Activated CD8-positive, alpha-beta memory T cell treated with anti-CD3 and anti-CD28 coated beads for 1 hour (primary cell): ENCODE measurements at places on chromosomes 1 and 21.

DNA sequence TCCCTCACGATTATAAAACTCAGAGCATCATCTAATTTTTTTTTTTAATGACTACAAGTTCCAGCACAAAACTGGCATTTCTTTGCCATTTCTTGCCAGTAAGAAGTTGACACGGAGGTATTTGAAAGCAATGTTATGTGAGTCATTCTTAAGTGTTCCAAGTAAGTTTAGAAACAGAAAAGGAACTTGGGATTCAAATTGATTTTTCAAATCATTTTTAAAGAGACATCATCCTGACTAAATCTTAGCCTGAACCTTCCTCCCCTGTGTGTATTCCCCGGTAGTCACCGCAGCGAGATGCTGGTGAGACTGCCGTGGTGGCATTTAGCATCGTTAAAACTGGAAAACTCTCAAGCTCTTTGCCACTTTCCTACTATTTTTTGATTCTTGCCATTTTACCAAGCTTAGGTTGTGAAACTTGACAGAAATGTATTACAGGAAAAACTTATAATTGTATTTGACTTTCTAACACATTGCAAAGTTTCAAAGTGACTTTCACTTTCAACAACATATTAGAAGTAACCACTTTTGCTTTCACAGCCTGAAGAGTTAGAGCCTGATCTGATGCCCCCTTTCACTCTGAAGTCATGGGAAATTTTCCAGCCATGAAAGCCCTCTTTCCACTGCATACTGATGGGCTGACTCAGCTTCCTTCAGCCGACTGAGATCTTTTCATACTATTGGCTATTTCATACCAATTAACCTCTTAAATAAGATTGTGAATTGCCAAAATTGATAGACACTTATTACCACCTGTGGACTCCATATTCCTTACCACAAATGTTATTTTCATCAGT lies 61.4 kb downstream of the OLFML2B start:
- no peak for DNase-seq

- no peak for DNase-seq
Measured at GRCh38 chr1:108725906-108726305, 13.2 kb downstream of the FNDC7 start.

DNA sequence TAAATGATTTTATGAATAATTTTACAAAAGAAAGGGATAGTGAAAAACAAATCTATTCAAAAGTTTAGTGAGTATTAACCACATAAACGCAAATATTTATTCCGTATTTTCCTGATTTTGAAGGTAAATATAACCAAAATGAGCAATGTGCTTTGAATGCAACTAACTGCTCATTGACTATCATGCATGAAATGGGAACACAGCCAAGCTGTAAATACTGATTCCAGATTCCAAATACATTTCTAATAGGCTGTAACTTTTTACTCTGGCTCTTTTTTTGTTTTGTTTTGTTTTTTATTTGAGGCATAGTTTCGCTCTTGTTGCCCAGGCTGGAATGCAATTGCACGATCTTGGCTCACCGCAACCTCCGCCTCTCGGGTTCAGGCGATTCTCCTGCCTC lies 41.8 kb downstream of the SELENOF start:
- no peak for DNase-seq

DNA sequence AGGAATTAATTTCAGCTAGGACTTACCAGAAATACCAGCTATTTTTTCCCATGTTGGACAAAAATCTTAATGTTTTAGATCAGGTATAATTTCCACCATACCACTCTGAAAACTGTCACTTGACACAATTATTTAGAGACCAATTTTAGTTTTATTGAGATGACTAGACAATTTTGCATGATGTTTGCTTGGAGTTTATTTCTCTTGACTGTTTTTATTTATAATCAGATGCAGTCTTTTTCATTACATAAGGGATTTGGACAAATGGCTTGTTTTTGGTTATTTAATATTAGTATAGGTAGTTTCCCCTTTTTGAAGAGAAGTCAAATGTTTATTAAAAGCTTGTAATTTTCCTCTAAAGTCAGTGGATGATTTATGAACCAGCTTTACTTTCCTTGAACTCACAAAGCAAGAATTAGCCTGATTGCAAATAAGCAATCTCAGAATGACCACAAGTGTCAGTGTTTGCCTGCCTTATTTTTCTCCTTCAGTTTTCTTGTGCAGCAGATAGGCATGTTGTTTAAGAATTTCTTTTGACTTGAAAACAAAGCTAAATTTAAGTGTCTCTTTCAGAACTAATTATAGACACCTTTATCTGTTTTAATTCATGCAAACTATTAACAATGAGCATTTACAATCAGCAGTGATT lies 3.8 kb upstream of the B3GALT2 start:
- DNase-seq, result no peak

DNA sequence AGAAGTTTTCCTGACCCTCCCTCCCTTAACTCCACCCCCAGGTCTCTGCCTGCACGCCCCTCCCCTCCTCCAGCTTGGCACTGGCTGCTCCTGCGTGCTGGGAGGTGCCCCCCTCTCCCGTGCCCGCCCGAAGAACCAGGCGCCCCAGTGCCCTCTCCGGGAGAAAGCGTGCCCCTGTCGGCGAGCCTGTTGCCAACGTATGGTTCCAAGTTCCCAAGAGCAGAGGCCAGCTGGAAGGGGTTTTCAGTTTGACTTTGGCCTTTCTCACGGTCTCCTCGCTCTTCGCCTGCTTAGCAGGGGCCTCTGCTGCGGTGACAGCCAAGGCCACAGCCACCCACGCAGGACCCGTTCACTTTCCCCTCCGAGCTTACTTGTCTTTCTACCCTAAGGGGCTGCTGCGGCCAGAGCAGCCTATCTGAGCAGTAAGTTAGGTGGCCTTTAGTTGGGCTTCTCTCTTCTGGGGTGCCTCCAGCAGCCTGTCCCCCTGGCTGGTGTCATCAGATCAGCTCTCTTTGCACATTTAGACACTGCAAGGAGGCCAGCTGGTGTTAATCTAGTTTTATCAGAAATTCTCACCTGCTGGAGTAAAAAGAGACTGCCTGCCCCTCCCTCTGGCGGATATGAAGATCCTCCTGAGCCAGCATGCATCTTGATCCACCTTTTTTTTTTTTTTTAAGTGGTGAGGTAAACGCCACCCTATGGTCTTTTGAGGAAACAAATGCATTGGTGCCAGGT lies 1.5 kb downstream of the STUM start:
- no peak for DNase-seq

- no peak for DNase-seq
Measured at GRCh38 chr21:46268371-46268770, 17.0 kb downstream of the MCM3AP start.

DNA sequence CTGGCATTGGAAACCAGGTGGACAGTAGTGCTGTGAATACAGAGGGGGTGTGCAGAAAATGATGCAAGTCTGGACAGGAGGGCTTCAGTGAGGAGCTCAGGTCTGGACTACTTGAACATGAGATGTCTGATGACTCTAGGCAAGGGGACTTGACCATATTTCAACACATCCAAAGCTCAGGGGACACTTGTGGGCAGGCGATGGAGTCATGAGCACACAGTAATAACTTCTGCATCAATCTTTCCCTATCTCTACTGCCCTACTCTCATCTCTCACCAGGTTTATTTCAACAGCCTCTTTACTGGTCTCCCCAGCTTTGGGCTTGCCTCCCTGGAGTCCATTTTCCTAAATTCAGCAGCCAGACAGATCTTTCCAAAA lies 21.9 kb downstream of the FMO2 start:
- no peak for DNase-seq

DNA sequence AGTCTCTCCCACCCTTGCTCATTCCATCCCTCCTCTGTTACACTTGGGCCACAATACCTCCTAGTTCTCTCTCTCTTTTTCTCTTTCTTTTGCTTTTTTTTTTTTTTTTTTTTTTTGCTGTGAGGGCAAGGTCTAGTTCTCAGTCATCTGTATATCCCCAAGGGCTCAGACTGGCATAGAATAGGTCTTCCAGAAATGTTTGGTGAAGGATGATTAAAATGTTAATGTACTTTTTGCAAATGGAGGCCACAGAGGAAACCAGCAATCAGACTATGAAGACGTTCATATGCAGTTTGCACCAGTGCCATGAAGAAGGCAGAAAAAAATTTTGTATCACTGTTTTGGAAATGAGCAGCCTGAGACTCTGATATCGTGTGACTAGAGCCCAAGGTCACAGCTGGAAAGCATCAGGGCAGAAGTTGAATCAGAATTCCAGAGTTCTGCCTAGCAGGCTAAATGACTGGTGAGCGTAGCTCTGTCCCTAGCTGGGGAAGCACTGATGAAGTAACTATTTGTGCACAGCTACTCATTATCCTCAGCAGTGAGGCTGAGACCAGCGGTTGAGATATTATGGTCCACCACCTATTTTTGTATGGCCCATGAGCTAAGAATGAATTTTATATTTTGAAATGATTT lies 186.5 kb downstream of the TGFBR3 start:
- DNase-seq, result no peak

DNA sequence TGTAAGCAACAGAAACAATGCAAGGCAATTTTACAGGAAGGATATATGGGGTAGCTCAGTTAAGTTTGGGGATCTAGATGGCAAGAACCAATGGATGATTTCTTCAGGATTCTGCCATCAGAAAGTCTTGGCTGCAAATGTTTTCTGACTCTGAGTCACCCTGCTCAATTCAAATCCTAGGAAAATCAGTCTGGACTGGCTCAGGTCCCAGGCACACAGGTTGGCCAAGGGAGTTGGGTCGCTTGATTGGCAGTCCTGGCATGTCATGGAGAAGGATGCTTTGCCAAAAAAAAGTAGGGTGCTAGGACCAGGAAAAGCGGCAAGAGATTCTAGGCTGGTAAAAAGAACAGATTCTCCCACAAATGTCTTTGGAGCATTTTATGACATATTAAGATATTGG lies 28.9 kb upstream of the S1PR1 start:
- DNase-seq, result no peak

DNA sequence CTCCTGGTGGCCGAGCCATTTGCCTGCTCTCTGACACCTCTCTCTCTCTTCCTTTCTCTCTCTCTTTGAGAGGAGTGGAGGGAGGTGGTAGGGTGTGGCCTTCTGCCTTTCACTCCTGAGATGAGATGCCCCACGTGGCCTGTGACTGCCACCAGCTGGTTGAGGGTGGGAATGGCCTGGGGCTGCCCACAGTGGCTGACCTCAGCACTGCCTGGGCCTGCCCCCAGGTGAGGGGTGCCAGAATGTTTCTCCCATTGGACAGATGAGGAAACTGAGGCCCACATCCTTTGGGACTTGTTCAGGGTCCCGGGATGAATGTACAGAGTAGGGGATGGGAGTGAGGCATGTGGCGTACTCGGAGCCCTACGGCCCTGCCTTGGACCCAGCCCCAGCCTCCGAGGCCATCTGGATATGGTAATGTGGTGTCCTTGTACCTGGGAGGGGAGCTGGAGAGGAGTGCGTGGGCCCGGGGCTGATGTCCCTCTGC lies 12.7 kb upstream of the C1orf167 start:
- DNase-seq, result no peak

DNA sequence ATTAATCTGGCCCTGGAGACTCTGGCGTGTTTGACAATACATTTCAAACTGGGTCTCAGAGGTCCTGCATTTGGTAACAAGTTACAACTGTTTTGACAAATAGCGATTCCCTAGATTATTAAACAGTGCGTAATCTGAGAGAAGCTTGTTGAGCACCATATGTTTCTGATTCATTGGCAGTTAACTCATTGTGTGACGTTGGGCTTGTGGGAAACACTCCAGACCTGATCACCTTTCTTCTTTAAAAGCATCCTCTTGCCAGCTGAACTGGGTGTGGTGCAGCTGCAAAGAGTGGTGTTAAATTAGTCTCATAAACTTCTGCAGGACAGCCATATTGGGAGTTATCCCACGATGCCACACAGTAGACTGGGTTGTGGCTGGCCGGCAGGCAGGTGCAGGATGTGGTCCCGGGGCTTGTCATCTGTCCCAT lies 82.7 kb downstream of the CDC7 start:
- DNase-seq, result no peak

DNA sequence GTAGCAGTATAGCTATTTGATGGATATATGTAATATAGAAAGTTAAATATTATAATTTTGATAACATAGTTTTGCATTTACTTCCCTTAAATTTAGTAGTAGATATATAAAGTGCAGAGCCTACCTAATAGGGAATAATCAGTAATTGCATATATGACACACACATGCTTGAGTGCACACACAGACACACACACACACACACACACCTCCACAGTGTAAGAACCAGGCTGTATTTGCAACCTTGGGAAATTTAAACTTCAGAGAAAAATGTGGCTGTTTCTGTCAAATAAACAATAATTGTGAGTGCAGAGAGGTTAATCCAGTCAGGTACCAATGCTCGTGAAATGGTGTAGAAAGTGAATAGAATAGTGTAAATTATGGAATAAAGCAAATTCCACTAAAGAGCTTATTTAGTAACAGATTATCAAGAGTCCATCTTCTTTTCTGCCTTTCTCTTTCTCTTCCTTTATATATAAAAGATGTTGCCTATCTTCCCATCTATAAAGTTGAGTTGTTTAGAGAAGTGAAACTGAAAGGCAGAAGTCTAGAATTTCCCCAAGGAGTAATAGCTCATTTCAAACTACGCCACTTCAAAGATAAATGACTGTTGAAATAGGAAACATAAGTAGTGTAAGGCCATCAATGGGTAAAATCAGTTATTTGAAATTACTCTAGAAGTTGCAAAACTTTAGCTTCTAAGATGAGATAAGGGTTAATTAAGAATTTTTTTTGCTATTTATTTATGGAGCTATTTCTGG lies 273.7 kb downstream of the SRGAP2C start:
- no peak for DNase-seq

DNA sequence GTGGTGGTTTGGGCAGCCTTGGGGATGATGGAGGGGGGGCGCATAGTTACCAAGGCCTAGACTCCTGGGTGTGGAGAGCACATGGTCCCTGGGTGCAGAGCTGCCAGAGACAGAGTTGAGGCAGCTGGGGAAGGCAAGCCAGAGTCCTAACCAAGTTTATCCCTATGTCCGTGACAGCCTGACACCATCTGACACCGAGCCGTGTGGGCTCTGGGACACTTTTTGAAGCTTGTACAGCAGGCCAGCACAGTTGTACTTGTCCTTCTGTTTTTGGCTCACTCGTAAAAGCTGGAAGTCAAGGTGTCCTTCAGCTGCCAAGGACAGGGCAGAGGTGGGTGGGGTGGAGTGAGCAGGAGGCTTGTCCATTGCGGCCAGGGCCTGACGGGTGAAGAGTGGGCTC lies 28.5 kb downstream of the SLC26A9 start:
- DNase-seq, result no peak

GRCh38 chr1:21855257-21856096 lies 43.4 kb downstream of the LDLRAD2 start:
- DNase-seq, result no peak

DNA sequence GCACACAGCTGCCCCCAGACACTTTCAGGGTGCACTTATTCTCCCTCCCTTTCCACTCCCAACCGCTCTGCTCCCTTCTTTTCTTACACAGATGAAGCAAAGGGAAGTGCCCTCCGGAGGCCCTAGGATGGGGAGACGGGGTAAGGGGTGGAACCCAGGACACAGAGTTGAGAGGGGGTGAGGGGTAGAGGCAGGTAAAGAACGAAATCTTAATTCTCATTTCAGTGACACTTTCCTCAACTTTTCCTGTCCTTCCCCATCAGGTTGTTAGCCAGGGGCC lies 12.8 kb downstream of the PLEKHO1 start:
- no peak for DNase-seq

GRCh38 chr1:210076620-210077019 lies 138.6 kb downstream of the SYT14 start:
- no peak for DNase-seq

- no peak for DNase-seq
Measured at GRCh38 chr1:10796029-10796944, at the start of gene CASZ1. Gene CASZ1 (minus strand): TSS chr1:10796646. CDS start chr1:10693889, 102,757 bp downstream.
